ENCODE measurements at places on chromosomes 11 and 22.

DNA sequence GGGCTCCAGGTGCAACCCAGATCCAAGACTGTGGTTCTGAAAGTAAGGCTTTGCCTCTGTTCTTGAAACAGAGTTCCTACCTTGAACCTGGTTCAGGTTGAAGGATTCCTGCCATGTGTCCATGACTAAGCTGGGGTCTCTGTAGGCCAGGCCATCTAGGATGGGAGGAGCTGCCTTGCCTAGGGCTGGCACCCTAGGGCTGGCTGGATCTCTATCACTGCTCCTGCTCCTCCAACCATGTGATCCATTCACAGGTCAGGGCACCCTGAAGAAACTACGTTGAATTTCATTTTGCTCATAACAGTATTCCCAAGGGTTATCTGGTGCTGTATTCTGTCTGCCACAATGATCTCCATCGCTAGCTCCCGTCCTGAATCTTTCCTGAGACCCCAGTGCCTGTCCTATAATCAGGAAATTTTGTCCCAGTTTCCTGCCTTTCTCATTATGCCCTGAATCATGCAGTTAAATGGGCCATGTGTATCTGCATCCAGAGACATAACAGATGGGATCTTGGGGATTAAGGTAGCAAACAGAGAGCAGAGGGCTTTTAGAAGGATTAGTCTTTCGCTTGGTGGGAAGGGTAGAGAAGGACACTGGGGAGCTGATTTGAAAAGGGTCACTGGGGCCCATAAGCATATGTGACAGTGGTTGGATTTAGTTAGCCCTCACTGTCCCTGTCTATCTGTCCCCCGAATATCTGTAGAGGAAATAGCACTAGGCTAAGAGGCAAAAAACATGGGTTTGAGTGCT lies 98.2 kb upstream of the MTMR2 start:
- no peak for DNase-seq

DNA sequence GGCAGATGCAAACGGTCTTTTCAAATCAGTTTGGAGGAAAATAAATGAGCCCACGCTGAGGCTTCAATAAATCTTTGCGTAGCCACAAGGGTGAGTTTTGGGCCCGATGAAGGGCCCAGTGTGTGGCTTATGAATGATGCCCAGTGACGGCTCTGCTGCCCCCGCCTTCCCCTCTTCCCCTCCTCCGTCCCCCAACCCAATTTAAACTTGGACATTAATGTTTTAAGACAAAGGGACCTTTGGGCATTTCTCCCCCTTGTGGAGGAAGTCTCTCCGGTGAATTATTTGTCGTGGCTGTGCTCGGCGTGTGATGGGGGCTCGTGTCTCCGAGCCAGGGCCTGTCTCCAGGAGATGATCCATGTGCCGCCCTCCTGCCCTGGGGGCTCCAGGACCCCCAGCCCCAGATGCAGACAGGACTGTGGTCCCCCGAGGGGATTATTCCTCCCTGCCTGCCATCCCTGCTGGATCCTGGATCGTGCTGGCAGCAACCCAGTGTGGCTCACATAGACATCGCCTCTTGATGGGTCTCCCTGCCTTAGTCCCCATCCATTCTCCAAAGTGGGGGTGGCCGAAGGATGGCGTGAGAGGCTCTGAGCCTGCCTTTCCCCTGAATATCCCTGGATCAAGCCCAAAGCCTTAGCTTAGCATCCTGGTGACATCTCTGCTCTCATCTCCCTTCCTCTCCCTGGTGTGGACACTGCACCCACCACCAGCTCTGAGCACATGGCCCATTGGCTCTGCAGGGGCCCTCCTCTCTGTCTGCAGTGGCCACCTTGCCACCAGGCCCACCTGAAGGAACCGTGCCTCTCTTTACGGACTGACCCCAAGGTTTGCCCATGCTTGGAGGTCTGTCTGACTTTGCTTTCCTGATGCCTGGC lies 56.4 kb downstream of the SMIM38 start:
- DNase-seq, result no peak

GRCh38 chr22:50440544-50441249 lies 34.1 kb downstream of the SBF1 start:
- no peak for DNase-seq

DNA sequence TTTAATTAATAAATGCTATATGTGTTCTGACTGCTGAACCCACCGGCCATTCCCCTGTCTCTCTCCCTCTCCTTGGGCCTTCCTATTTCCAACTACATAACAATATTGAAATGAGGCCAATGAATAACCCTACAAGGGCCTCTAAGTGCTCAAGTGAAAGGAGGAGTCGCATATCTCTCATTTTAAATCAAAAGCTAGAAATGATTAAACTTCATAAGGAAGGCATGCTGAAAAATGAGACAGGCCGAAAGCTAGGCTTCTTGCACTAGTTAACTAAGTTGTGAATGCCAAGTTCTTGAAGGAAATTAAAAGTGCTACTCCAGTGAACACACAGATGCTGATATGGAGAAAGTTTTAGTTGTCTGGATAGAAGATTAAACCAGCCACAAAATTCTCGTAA lies 109.2 kb downstream of the TSPAN18 start:
- DNase-seq, result no peak

- DNase-seq, result no peak
Observed at GRCh38 chr11:34086554-34087283, 18.7 kb upstream of the NAT10 start.

GRCh38 chr11:2771758-2772466 lies 72.1 kb upstream of the KCNQ1OT1 start:
- no peak for DNase-seq

- DNase-seq, result no peak
Observed at GRCh38 chr22:46688949-46689348, 49.1 kb downstream of the CERK start.

DNA sequence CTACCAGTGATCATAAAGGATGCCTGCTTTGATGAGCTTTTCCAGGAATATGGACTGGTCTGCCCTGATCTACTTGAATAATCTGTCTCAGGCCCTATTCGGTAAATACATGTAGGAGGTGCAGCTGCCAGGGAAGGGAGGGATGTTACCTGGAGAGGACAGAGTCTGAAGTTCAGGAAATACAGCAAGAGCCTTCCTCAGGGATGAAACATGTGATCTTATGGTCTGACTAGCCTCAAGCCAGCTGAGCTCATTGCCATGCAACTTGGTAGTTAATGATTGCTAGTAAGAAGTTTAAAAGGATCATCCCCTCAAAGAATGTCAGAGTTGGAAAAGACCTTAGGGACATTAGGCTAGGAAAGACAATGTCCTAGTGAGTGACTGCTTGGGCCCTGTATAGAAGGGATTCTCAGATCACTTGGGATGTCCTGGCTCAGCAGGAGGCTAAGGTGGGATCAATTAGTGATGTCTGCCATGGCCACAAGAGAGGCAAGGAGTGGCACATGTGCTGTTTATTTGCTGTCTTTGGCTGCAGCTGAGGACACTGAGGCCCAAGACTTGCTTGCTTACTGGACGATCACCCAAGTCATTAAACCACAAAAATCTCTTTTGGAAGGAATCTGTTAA lies 18.5 kb downstream of the PTPRJ start:
- DNase-seq, result no peak

DNA sequence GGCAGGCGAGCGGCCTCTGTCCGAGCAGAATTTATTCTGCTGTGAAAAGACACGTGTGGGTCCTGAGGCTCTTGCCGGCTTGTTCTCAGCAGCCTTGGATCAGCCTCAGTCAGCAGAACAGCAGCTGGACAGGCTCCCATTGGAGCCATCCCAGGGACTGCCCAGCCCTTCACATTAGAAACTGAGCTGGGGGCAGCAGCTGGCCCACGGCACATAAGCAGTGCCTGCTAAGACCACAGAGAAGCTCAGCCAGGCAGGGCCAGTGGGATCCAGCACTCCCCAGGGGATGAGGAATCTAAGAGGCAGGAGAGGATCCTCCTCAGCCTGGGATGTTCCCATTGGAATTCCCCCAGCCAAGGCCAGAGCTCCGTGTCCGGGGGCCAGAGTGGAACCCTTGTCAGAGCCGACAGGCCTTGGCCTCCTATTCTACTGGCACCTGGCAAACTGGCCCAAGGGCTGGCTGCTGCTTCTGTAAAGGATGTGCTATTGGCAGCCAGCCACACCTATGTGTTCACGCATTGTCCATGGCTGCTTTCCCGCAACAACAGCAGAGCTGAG lies 18.2 kb downstream of the RTN4R start:
- DNase-seq, result no peak

DNA sequence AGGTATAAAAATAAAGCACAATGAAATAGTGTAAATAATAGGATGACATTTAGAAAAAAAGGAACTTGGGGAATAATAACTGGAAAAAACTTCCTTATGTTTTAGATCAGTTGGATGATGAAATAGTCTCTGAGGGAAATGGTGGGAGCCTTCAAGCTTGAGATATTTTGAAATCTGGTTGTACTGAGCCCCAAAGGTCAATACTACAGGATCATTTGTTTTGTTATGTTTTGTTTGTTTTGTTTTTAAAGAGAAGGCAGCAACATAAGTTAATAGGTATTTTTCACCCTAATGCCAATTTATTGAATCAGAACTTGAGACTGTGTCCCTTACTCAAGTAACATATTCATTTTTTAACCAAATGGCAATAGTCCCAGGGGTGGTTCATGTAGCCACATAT lies 393.1 kb downstream of the ETS1 start:
- no peak for DNase-seq

DNA sequence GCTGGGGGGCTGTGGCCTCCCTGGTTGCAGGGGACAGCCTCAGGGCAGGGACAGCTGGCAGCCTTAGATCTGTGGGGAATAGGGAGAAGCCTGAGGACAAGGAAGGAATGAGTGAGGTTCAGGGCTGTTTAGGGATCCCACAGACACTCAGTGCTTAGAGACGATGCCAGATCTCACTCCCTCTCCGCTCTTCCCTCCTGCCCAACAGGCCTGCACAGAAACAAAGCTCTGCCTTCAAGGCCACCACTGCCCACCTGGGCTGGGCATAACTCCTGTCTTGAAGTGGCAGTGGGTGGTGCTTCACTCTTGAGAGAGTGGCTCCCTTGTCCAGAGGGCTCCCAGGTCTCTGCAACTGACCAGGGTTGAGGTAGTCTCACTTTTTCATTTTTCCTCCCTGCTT lies 13.1 kb upstream of the CENATAC start:
- no peak for DNase-seq

DNA sequence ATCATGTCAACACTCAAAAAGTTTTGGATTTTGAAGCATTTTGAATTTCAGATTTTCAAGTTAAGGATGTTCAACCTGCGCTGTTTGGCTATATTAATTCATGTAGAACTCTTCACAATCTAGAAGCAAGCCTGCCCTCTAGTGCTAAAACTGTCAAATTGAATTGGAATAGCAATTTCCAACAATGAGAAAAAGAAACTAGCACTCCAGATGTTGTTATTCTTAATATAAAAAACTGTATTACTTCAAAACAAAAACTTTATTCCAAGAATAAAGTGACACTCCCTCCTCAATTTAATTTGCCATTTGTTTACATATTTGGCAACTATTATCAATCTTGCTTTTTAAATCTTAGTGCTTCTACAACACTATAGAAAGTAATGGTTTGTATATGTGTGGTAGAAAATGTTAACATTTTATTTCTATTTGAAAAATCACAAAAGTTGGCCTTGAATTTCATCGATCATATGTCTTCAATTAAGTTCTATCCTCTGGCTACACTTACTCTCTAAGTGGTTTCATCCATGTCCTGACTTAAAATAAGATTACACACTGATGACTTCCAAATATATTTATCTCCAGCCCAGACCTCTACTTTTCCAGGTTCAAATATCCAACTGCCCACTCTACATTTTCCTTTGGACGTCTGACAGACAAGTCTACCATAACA lies 36.6 kb downstream of the DCUN1D5 start:
- peak; percentile 54 for DNase-seq

GRCh38 chr11:134200688-134201087 lies 23.1 kb downstream of the NCAPD3 start:
- DNase-seq, result no peak

DNA sequence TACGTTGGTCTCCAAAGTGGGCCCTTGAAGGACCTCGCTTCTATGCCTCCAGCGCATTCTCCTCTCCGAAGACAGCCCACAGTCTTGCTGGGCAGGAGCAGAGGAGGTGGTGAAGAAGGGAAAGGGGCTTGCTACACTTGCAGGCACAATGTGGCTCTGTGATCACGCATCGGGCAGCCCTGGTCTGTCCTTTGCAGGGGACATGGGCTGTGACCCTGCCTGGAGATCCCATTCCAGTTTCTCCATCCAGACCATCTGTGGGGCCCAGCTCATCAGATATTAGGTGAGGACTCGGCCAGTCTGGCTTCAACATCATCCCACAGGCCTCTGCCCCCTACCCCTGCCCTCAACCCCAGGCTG lies 810 bp downstream of the APOA1 start:
- no peak for DNase-seq

DNA sequence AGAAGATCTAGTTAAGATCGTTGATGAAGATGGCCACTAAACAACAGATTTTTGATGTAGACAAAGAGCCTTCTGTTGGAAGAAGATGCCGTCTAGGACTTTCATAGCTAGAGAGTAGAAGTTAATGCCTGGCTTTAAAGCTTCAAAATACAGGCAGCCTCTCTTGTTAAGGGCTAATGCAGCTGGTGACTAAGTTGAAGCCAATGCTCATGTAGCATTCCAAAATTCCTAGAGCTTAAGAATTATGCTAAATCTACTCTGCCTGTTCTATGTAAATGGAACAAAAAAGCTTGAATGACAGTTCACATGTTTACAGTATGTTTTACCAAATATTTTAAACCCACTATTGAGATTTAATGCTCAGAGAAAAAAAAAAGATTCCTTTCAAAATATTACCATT lies 492.6 kb downstream of the CNTN5 start:
- DNase-seq, result no peak

DNA sequence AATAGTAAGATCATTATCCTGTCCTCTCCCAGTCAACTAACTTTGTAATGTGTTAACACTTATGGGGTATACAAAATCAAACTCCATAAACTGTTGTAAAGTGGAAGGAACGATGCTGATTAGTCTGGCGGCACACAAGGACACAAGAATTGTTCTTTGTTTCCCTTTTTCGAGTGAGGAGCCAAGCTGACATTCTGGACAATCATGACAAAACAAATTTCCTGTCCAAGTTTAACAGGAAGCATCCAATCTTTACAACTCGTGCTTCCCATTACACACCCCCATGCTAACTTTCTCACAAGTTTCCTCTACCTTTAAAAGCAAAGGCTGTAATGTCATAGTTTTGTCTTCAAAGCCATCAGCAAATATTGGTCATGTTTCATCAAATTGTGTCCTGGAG lies 20.4 kb upstream of the LDLRAD3 start:
- no peak for DNase-seq

DNA sequence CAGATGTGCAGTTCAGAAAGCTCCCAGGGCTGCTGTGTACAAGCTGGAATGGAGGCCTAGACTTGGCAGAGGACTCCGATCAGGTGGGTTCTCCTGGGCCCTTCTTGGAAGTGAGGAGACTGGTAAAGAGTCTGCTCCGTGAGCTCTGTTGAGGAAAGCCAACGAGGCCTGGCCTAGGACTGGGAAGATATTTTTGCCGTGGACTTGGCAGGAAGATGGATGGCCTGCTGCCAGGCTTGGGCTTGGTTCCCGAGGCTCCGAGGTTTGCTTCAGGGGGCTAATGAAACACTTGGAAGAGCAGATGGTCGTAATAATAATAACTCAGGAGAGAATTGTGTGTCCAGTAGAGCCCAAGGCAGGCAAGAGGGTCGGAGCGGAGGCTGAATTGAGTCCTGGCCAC lies 3.9 kb downstream of the GALR3 start:
- no peak for DNase-seq

- DNase-seq, result no peak
Observed at GRCh38 chr22:24580276-24580675, 12.6 kb downstream of the LRRC75B start.

- DNase-seq, result no peak
Observed at GRCh38 chr11:77106321-77106720, 3.7 kb downstream of the OMP start.

Measured in NCI-H1417 treated with DMSO at 0.1 percent for 48 hours (cell line).